CD4-positive, alpha-beta T cell treated with Interleukin-6 at 100 ng/mL for 8 hours (primary cell): ENCODE measurements at places on chromosomes 1 and 21.
A peak's percentile ranks its signal among the peaks of the same experiment; 100 is the strongest.

DNA sequence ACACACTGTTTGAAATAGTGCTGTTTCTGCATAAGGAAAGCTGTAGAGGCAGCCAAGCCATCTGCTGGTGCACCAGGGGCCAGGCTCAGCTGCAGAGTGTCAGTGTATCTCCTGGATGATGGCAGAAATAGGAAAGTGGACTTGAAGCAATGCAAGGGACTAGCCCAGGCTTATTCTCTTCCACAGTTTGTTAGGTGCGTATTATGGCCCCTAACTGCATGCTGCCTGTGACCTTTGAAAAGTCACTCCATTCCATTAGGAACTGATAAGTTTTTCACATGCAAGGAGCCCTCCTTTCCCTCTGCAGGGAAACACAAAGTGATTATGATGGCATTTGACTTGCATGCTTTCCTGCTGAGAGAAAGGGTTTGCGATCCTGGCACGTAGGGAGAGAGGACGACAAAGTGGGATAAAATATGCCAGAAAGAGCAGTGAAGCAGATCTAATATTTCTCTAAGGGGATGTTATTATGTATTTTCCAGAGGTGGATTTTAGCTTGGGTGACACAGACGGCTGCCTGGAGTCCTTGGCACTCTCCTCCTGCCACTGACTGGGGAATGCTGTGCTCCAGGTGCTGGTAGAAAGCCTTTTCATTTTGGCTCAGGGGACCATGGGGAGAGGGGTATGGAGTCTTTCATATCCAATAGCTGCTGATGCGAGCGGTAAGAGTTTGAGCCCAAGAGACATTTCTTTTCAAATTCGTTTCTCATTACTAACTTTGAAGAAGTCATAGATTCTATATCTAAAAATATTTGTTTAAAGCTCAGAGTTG, 402.1 kb upstream of the B3GALT2 start:
- no peak for DNase-seq

DNA sequence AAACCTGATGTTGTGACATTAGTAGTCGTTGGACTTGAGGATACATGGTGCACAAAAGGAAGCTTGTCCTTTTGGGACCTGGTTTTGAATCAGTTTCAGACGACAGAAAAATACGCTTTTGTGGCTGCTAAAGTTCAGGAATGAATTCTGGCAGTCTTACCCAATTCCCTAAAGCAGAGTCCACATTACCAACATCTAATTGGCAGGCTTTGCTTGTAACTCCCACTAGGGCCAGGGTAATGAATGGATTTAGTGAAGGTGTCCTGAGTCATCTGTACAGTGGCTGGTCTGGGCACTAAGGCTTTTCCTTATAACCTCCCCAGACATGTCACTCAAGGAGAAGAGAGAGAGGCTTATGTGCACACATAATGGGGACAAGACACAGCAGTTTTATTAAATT, 66.2 kb upstream of the RNPC3 start:
- no peak for DNase-seq

- no peak for DNase-seq
Measured at GRCh38 chr1:45721207-45721606, 29.2 kb downstream of the IPP start.

DNA sequence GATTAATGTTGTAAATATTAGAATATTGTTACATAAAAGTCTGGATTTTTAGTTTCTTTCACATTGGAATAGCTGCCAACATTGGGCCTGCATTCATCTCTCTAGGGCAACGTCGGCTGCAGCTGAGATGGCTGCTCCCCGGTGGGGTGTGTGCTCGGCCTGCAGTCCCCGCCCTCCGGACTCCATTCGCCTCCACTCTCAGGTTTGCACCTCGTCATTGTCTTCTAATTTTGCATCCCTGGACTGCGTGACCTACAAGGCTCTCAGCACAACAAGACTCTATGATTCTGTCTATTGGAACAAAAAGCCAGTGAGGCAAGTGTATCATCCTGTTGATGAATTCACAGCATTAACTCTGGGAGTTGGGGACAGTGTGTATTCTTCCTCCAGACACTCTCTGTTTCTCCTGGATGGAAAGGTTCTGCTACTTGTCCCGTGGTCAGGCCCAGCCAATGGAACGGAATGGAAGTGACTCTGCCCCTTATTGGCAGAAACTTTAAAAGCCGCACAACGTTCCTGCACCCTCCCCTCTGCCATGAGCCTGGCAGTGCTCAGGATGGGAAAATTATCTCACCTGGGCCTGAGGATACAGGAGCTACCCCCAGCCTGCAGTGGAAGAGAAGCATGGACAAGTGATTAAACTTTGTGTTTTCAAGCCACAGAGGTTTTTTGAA, 105.0 kb upstream of the SAMD11 start:
- DNase-seq = no peak

GRCh38 chr21:29334717-29335428, 36.2 kb downstream of the BACH1 start:
- no peak for DNase-seq

- DNase-seq = no peak
Measured at GRCh38 chr21:29407571-29407970, 108.8 kb downstream of the BACH1 start.

- DNase-seq = no peak
Measured at GRCh38 chr1:24442764-24443163, 27.2 kb downstream of the NIPAL3 start.

GRCh38 chr1:198326915-198327314, 170.1 kb downstream of the NEK7 start:
- no peak for DNase-seq

DNA sequence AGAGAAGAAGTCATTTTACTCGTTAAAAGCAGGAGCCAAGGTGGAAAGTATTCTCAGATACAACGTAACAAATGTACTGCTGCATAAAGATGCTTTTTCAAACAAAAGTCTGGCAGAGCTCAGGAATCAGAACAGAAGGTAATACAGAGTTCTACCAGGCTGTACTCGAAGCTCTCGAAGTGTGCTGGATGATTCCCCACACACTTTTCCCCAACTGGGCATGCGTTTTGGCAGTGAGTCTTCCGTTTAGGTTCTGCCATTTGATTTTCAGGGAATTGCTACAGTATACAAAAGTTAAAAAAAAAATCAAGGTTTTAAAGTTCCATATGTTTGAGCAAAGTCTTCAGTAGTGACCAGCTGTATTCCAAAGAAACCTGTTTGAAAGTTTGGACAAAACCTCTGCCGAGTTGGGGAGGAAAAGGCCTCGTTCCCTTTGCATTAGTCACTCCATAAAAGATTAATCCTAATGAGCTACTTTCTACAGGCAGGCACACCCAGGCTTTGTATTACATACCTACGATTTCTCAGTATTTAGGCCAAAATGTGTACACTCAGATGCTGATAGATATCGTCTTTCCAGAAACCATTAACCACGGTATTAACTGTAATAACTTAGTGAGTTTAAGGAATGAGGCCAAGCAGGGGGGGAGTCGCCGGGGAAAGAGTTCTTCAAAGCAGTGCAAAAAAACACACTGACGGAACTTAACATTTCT, 477.1 kb downstream of the LMO4 start:
- DNase-seq = no peak

- no peak for DNase-seq
Measured at GRCh38 chr1:56797065-56797685, 22.0 kb downstream of the FYB2 start.

DNA sequence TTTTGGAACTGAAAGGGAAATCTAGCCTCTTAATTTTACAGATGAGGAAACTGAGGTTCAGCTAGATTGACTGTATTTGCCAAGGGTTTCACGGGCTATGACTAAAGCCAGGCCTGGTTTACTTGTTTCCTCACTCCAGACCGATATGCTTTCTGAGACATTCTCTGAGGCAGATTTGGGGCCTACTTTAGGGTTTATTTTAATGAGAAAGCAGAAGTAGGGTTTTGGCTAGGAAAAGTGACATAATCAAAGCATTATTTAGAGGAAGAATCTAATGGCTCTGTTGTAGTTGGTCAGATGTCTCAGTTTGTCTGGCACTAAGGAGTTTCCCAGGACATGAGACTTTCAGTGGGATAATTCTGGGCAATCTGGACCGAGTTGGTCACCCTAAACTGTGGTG, 1.5 kb upstream of the RPTN start:
- no peak for DNase-seq

- no peak for DNase-seq
Measured at GRCh38 chr1:222084996-222085395, 343.1 kb upstream of the DUSP10 start.

- DNase-seq = peak; percentile 27
Measured at GRCh38 chr1:44801491-44802305, 1.5 kb downstream of the PLK3 start.

DNA sequence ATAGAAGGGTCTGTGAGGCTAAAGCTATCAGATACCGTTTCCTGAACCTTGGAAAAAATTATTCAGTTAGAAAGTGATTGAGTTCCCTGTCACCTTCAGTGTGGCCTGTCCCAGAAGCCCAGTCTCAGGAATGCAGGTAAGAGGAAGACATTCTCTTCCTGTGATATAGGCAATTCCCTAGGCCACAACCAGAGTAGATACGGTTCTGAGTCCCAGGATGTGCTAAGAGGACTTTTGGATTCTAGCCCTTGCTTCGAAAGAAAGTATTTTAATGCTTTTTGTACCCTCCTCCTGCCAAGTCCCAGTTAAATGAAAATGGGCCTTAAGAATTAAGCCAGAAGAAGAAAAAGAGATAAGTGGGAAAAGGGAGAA, 313.5 kb upstream of the PLXNA2 start:
- no peak for DNase-seq

DNA sequence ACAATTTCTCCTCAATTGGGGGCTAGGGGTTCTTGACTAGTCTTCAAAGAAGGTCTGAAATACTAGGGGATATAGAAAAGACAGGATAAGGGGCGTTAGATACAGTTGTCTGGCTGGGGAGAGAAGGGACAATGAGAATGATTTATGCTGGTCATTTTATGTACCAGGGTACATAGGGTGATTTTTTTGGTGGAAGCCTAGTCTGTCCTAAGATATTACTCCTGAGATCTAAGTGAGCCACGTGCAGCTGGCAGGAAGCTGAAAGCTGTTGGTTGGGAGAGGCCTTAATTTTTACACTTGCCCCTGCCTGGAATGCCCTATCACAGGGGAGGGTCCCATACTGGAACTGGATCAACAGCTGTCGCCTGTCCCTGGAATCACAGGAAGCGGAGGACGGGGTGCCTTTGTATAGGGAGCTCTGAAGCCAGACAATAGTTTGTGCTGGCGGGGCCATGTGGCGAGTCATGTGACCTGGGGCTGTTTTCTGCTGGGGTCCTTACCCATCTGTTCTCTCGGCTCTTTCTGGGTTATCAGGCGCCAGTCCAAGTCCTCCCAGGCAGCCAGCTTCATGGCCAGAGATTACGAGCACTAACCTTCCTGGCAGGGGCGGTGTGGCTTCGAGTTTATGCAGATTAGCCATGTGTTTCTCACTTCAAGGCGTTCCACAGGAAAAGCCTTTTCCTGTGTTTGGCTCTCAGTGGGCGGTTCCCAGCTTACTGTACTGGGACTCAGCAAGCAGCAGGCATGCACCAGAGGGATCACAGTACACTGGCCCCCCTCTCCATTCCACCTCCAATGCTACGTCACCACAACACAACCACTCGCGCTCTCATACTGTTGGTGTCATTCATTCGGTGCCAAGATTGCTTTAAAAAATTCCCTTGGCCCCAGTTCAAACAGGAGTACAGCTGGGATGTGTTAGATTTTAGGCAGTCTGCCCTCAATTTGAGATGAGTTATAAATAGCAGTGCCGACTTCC, 27.5 kb downstream of the ARID1A start:
- DNase-seq = peak; percentile 46

DNA sequence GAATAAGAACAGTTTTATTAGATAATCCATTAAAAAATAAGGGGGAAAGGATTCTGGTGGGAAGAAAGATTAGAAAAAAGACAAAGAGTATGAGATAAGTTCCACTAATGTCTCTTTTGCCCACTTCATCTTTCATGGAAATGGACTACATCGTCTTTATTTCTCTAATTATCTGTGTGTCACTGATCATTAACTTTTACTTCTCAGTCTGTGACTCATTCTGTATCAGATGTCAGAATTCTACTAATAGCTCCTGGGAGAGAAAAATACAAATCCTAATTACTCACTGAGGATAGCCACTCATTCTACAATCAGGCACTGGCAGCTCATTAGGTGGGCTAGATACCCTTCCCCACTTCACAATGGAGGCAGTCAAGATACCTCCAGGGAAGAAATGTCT, 41.7 kb downstream of the ILDR2 start:
- no peak for DNase-seq

DNA sequence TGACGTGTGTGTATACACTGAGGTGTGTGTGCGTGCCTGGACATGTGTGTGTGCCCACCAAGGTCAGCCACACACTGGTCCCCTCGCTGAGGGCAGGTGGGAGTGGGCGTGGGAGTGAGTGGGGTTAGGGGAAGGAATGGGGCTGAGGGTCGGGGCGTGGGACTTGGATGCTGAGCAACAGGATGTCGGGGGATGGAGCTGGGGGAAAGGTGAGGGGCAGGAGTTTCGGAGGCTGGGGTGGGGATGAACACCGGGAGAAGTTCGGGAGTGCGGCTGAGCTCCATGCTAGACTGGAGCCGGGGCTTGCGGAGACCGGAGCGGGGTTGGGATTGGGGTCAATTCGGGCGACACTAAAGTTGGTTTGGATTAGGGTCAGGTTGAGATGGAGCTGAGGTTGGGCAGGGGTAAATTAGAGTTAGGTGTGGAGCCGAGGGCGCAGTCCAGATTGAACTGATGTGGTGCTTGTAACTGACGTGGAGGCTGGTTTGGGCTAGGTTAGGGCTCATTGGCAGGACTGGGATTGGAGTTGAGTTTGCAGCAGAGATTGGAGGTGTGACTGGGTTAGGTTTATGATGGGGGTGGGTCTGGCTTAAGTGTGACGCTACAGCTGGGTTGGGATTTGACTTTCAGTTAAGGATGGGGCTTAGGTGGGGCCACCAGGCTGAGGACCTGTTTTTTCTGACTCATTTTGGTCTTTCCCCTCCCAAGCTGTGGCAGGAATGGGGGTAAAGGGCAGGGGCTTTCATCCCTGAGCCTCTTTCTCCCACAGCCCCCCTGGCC, 3.3 kb upstream of the GUCA2A start:
- DNase-seq = no peak

DNA sequence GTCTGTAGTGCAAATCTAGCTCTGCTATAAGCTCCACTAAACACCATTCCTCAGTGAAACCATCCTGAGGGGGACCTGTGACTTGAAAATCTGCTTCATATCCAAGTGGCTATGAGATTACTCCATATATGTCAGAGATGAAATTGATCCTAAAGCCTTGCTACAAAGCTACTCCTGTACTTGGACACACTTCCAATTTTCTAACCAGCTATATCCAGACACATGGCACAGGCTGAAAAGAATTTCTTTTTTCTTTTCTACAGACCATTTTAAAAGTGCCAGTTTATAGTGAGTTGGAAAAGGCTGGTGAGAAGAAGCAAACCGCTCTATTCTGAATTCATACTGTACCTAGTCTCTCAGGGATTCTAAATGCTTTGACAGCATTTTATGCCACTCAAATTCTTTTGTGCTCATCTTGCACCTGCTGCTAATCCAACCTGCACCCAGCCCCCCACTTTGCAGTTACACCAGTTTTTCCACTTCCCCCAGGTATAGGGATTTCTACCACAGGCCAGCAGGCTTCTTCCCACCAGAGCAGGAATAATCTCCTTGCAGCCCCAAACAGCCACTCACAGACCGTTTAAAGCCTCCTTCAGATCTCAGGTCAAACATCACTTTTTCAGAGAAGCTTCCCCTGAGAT, 112.5 kb downstream of the RERE start:
- no peak for DNase-seq

GRCh38 chr1:240247899-240248298, 156.2 kb downstream of the FMN2 start:
- DNase-seq = no peak

- no peak for DNase-seq
Measured at GRCh38 chr1:39727221-39727931, 11.3 kb upstream of the PPIE start.

- no peak for DNase-seq
Measured at GRCh38 chr1:37940299-37940947, 6.4 kb downstream of the INPP5B start.

- no peak for DNase-seq
Measured at GRCh38 chr1:170864876-170865538, 70.3 kb upstream of the MROH9 start.
